Calu3 (cell line): ENCODE measurements at places on chromosomes 13 and 19.

DNA sequence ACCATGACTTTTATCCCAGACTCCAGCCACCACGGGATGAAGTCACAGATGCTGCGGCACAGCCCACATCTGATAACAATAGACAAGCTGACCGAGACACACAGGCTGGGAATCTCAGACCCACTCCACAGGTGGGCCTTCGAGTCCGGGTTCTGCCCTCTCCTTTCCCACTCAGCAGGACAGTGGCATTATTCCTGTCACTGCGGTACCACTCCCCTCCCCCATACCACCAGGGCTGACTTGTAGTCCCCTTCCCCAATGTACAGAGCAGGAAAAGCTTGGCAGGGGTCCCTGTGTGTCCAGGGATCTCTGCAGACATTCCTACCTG, 179 bp upstream of the AMER2 start:
- no peak for DNase-seq

DNA sequence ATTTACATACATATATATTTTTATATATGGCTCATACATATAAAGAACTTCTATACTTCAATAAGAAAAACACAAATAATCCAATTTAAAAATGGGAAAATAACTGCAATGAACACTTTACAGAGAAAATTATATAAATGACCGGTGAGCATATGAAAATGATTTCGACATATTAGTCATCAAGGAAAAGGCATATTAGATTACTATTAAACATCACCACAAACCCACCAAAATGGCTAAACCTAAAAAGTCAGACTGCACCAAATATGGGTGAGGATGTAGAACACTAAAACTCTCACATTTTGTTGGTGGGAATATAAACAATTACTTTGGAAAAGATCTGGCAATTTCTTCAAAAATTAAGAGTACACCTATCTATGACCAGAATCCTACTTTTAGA, 316.2 kb downstream of the ENOX1 start:
- DNase-seq = no peak

GRCh38 chr13:33208290-33209220, 77.0 kb downstream of the STARD13 start:
- DNase-seq = no peak

DNA sequence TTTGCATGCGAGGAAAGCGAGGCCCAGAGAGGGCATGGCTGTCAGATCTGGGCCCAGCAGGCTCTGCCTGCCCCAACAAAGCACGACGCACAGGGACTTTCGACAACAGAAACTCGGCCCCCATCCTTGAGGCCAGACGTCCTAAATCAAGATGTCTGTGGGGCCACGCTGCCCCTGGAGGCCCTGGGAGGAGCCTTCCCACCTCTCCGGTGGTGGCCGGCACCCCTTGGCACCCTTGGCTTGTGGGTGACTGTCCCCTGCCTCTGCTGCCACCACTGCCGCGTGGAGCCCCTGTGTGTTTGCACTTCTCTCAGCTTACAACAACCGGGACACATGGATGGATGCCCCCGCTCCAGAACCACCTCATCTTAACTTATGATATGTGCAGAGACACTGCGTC, 4.4 kb downstream of the WDR18 start:
- no peak for DNase-seq

- no peak for DNase-seq
Observed at GRCh38 chr13:44694842-44695241, 118.7 kb upstream of the TSC22D1 start.

DNA sequence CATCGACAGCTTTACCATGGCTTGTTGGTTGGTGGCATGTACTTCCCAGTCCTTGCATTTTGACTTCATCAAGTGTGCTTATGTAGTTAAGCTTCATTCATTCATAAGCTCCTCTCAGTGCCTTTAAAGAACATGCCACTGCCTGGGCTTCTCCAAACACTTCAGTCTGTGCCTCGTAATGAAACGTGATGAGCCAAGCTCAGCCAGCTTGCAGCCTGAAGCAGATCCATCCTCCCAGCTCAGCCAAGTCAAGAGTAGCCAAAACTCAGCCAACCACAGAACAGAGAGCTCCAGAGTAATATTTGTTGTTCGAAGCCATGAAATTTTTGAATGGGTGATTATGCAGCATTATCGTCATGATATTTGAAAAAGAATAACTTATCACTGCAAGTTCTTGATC, 989.7 kb downstream of the EFNB2 start:
- no peak for DNase-seq
